Activated CD8-positive, alpha-beta memory T cell treated with anti-CD3 and anti-CD28 coated beads for 24 hours (primary cell): ENCODE measurements at places on chromosomes 4 and X.

- no peak for DNase-seq
These were observed 17.8 kb upstream of the PAGE2B start for GRCh38 chrX:55056820-55057674.

- DNase-seq = no peak
These were observed 70.5 kb upstream of the PRSS48 start for GRCh38 chr4:151206241-151207005.

DNA sequence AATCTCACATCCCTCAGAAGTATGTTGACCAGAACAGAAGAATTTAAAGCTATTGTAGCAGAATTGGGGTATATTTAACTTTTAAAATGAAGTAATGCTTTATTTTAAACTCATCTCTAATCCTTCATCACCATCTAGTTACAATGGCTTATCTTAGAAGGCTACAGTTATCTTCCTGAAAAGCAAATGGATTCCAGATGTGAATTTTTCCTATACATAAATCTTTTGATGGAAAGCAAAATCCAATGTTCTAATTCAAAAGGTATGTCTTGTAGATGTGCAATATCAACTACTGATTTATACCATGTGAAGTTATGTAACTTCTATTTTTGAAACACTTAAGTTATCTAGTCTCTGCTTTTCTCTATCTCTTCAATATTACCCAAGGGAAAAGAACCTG lies 47.6 kb downstream of the CCNG2 start:
- no peak for DNase-seq

DNA sequence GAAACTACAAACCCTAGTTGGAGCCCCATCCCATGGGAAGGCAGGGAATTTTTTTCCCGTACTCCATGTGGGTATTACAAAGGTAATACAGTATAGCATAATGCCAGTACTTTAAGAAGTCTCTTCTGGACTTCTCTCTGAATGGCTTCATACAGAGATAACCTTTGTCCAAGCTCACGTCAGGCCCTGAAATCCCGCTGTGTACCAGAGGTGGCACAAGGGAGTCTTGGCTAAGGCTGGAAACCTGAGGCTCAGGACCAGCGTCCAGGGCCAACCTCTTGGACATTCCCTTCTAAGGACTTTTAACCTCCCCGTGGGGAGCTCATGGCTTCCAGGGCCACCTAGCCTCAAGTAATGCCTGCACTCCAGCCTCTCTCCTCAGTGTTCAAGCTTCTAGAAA lies 338.9 kb upstream of the FAM241A start:
- DNase-seq = no peak

DNA sequence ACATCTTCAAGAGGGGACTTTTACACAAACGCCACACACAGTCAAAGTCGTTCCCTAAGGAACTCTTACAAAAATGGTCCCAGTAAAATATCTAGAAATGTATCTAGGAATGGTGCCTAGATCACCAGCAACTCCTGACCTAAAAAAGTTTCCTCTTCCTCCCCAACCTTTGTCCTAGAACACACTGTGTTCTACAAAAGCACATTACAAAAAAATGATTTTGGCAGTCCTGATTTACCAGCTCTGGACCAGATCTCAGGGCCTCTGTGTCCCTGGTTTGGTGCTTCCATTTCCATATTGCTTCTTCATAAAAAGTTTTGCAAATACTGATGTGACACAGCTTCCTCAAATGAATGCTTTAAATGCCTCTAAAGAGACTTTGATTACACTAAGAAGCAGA lies 55.0 kb downstream of the LNX1 start:
- DNase-seq = no peak

GRCh38 chr4:8160572-8160971 lies 2.0 kb upstream of the ABLIM2 start:
- no peak for DNase-seq

DNA sequence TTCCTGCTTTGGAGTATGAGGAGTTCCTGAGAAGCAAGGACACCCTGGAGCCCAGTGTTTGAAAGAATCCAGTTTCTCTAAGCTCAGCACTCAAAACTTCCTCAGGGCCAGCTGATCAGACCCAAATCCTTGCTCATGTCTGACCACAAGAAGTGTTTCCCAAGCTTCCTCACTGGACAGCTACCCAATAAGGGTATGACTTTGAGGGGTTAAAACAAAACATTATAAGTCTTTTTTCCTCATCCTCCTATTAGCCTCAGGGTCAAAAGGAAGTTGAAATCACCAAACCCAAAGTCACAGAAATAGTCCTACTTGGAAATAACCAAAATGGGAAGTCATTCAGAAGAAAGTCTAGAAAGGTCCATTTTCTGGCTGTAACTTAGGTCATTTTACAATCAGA lies 13.7 kb downstream of the ZBTB33 start:
- no peak for DNase-seq

DNA sequence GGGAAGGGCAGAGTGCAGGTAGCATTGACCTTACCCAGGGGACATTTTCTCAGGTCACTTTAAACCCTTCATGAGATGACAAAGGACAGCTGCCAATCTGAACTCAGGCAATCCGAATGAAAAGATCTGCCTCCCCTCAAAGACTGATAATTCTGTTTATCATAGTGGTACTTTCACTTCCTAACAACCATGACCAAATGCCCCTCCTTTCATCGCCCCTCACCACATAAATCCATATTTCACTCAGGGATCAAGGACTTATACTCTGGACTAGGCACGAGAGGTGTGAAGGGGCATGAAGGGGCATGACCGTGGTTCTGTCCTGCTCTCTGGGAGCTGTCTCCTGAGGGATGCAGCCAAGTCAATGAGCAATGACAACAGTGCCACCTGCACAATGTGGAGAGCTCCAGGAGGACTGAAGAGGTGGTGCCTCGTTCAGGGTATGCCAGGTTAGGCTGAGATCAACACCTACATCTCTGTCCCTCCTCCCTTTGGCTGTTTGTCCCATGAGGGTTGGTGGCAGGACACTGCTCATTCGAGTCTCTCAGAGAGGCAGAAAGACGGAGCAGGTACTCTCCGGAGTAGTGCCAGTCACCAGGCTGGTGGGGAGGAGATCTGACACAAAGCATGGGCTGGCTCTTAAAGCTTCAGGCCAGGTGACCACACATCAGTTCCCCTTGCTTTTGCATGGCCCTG lies 12.5 kb downstream of the HS3ST1 start:
- no peak for DNase-seq

- no peak for DNase-seq
These were observed 5.5 kb upstream of the MMAA start for GRCh38 chr4:145613566-145614232.

GRCh38 chrX:112053169-112053568 lies 29.4 kb downstream of the TRPC5 start:
- DNase-seq = no peak
